ENCODE measurements at places on chromosomes 2 and 18.

DNA sequence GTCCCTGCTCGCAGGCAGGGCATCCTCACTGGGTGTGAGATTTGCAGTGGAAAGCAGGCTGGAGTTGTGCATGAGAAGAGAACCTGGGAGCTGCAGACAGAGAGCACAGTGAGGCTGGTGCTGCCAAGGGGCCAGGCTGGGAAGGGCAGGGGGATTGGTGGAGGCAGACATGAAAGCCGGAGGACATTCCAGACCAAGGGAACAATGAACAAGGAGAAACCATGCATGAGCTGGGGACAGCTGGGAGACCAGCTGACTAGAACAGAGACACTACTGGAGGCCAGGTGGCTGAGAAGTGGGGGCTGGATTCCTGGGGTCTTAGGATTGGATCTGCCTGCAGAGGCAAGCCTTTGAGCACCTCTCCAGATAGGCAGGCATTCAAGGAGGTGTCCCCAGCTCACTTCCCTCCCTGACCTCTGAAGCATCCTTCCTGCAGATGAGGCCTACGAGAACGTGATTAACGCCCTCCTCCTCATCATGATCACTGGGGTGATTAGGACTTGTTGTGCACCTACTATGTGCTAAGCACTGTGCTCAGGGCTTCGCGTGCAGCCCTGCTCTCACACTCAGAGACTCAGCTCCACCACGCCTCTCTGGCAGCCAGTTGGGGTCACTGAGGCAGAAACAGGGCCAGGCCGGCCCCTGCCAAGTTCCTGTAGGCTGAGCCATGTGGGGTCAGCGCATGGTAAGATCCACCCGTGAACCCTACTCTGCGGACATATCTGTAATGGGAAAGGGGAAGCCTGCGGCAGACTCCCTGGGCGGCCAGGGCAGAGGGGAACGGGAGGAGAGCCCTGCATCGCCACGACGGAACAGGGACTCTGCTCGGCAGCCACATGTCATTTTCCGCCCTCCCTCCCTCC, 74.8 kb upstream of the SLC66A3 start:
- DNase-seq: no peak

DNA sequence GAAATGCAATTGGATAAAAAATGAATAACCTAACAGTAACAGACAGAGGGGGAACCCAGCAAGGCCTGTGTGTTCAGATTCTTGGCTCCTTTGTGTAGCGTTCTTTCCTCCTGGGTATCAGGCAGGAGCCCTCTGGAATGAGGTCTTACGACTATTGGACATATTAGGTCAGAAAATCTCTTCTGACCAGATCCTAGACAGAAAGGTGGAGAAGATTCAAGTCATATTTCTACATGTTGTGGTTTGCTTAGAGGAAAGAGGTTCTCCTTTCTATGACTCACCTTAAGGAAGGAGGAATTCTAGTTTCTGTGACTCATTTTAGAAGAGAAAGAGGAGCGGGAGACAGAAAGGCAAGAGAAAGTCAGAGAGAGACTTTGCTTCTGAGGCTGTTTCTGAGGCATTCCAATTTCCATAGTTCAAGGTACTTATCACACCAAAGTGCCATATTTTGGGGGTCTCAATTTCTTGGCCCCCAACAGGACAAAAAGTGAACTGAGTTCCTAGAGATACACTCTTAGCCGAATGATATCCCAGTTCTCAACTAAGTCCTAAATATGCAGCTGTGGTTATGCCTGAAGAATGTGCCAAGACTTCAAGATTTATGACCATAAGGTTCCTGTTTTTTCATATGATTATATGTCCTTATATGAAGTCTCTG, 618.6 kb downstream of the ZEB2 start:
- DNase-seq: no peak

GRCh38 chr2:27249891-27250651, 12.8 kb downstream of the SLC30A3 start:
- DNase-seq: peak; percentile 89

DNA sequence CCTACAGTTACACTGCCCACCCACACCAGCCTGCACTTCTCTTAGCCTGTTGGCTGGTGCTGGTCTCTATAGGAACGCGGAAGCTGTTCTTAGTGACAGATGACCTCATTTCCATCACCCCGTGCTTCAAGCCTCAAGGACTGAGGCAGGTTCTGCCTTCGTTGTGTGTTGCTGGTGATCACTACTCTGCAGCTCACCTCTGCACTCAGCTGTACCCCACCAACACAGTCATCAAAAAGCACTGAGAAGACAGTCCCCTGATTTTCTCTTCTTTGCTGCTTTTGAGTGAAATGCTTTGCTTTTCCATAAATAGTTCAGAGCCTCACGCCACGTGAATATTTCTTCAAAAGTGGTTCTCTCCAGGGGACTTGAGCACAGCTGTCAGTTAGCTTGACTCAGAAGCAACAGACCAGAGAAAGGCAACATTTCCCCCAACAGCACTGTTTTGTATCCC, 225.7 kb upstream of the CCDC150 start:
- no peak for DNase-seq

DNA sequence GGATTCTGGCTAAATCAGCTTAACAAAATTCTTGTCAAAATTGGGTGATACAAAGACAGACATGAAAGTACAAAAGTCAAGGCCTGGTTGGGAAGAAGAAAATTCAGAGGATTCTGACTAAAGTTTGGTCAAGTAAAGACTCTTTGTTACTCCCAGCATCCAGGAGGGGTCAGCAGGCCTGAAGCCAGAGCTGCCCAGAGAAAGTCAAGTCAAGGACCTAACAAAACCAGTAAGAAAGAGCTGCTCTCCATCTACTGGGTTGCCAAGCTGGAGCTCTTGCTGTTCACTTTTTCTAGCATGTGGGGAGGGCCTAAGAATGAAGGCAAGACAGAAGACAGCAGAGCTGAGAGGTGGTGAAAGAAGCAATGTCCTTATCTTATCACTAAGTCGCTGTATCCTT, 143.3 kb downstream of the C1D start:
- DNase-seq: no peak

DNA sequence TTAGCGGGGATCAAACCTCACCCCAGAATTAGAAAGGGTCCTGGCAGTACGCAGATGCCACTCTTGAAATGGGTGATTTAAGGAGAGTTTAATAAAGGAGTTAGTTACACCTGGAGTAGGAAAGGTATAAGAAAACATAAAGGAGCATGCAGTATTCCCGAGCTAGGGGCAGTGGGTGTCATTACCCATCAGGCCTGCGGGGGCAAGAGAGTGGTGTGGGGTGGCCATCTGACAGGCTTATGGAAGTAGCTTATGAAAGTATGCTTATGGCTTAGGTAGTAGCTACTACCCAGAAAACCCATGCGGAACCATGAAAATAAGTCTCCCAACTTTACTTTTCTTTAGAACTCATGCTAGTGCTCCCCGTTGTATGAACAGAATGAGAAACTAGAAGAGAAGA, 568.9 kb upstream of the ACVR2A start:
- DNase-seq: peak; percentile 46

DNA sequence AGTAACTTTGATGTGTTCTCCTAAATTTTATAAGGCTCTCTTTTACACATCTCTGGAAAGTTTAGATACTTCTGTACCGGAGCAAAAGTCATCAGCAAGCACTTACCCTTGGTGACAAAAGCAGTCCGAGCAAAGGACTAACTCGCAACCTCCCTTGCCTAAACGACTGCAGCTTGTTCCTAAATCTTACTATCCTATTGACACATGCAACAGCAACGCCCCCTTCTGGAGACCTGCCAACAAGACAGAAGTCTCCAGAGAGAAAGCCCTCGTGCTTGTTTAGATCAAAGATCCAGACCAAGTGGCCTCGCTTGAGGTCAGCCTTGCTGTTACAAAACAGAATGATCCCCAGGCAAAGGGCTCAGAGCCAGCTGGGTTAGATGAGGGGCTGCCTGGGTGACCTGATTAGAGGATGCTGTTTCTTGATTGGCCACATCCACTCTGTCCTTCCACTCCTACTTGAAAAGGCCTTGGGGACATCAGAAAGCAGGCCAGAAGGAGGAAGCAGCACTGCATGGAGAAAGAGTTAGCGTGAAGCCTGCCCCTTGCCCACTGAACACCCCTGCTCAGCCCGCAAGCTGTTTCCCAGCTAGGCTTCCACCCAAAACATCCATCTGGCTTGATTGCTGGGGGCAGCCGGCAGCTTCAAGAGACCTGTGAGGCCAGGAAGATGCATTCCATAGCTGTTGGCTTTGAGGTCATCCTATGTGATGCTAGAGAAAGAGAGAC, 94.3 kb downstream of the HNRNPLL start:
- DNase-seq: peak; percentile 93

GRCh38 chr18:80096032-80096565, 13.0 kb upstream of the ADNP2 start:
- no peak for DNase-seq

GRCh38 chr2:224930124-224930523, 112.1 kb downstream of the DOCK10 start:
- no peak for DNase-seq

GRCh38 chr18:34358923-34359322, 134.2 kb upstream of the NOL4 start:
- no peak for DNase-seq

GRCh38 chr2:241534701-241535375, 23.7 kb upstream of the BOK start:
- no peak for DNase-seq

DNA sequence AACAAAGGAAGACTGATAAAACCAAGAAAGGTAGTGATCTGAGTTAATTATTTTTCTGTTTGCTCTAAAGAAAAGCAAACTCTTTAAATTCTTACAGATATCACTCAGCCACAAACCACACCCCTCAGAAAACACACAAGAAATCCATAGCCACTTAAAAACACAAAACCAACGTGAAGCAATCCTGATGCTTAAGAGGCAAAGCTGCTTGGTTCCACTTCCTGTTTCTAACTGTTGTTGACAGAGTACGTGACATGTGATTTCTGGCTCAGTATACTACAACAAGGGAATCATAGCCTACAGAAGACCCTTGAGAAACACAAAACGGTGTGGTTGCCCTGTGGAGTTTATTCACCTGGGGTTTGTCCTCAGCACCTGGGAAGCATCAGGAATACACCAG, 240.9 kb upstream of the APCDD1 start:
- no peak for DNase-seq

GRCh38 chr18:79147014-79147413, 77.8 kb downstream of the ATP9B start:
- no peak for DNase-seq

DNA sequence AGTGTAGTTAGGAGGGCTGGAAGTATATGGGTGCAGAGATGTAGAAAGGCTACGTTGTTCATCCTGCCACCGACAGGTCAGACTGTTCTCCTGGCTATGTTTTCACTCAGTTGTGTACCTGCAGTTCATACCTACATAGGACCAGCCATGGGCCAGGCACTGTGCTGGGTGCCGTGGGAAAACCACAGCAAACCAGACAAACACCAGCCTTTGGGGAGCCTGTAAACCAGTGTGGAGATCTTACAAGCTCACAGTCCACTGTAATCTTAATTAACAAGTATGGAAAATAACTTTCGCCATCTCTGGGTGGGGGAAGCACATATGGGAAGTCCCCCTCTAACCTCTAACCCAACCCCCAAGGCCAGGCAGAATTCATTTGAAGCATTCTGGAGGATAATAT, 12.7 kb downstream of the NCK2 start:
- DNase-seq: no peak

DNA sequence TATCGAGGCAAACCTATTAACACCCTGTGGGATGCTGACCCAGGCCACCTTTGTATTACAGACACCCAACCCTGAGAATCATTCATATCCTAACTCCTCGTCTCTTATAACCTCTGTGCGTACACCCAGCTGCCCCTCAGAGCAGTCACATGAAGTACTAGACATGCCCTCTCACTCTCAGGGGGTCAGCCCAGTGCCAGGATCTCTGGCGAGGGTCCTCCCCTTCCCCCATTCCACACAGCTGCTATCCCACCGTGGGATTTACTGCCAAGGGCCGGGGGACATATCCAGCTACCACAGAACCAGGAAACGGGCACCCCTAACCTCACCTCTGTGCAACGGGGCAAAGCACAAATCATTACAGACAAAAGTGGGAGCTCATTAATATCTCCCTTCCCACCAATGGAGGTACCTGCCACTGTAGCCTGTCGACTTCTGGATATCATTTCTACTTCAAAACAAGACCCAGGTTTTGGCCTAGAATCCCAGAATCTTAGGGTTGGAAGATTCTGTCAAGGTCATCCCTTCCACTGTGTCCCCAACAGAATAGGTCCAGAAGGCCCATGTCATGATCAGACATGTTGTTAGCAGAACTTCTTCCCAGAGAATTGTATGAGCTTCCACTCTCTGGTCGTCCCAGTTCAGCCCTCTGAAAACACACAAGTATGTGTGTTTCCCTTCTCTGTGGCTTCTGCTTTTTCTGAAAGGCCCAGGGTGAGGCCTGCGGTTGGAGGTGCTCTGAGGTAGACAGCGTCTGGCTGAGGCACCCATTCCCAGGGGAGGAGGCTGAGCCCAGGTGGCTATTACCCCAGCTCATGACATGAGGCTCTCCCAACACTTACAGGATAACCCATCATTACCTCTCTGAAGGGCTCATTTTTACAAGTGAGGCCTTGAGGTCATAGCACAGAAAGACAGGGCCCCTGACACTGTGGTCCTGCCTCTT, 1.7 kb downstream of the TMBIM1 start:
- DNase-seq: no peak

- no peak for DNase-seq
Measured at GRCh38 chr2:163407296-163407695, 328.5 kb downstream of the FIGN start.

DNA sequence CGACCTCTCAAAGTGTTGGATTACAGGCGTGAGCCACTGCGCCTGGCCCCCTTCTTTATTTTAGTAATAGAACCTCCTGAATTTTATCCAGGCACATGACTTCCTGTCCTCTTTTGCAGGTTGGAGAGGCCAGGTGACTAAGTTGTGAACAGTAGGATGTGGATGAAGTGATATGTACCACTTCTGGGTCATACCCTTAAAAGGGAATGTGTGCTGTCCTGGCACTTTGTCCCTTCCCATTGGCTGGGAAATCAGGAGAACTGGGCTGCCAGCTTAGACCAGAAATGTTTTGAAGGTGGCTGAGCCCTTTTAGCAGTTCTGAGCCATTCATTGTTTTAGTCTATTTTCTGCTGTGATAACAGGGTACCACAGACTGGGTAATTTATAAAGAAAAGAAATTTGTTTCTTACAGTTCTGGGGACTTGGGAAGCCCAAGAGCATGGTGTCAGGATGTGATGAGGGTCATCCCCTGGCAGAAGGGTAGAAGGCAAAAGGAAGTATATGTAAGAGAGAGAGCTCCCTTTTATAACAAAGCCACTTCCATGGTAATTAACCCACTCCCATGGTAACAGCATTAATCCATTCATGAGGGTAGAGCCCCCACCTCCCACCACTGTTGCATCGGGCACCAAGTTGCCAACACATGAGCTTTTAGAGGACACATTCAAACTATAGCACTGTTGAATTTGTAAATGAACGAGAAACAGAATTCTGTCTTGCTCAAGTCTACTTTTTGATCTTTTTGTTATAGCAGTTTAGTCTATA, 79.1 kb downstream of the TTC27 start:
- DNase-seq: no peak

GRCh38 chr2:229873123-229873581, 48.7 kb downstream of the TRIP12 start:
- no peak for DNase-seq

- DNase-seq: no peak
Measured at GRCh38 chr18:44067186-44067585, 613.5 kb upstream of the SETBP1 start.

GRCh38 chr2:204049635-204050034, 113.1 kb downstream of the ICOS start:
- no peak for DNase-seq

Measured in WTC11 (cell line).